ENCODE measurements at places on chromosomes 1 and 21.

- no peak for DNase-seq
These were observed 156.7 kb downstream of the DMRTA2 start for GRCh38 chr1:50266509-50266908.

- DNase-seq = no peak
These were observed 503.8 kb downstream of the SETD4 start for GRCh38 chr21:35556536-35556935.

DNA sequence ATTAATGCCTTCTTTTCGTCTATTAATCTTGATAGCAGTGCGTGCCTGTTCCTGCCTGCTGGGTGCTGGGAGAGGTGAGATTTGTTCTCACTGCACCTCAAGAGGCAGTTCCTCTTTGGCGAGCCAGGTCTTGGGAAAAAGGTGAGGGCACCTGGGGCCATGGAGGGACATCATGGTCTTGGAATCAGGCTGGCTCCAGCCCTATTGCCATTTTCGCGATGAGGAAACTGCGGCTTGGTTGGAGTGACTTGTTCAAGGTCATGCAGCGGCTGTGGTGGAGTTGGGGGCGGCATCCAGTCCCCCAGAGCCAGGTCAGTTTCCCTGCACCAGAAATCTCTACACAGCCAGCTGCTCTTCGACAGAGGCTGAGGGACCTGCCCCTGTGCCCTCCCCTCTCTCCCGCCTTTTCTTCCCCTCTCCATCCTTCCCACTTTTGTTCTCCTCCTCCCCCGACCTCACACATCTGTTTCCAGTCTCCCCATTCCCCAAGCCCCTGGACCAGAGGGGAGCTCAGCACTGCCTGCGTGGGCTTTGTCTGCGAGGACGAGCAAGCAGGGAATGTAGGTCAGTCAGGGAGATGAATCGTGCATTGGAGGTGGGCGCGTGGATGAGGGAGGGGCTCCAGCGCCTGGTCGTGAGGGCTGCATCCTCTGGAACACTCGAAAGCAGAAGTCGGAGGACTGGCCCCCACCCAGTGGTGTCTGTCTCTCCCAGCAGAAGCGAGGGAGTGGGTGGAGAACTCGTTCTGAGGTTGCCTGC is 135.1 kb downstream of the ACTL8 start:
- no peak for DNase-seq

DNA sequence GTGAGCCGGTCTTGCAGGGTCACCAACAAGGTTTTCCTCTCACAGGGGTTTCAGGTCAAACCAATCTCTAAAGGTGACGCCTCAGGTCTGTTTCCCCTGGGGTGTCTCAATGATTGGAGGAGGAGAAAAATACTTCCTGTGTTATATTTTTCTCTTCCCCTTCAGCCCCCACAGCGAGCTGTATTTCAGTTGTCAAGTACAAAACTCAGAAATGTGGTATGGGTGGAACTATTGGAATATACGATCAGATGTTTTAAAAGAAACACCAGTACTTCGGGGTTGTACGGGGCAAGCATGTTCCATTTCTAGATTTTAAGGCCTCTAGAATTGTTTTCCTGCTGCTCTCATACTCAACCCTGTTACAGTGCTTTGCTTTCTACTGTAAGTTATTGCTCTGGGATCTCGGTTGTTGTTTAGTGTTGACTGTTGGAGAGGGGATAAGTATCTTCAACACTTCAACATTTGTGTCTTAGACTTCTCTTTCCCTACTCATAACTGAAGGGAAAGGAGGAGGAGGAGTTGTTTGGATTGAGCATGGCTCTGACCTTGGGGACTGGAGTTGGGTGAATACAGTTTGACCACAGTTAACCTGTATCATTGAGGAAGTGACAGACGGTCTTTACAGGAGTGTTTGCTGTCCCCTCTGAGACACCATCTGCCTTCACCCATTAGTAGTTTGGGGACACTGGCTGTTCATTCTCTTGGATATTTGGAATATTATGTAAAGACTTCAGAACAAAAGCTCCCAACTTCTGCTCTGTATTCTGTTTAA is 2.0 kb downstream of the MAPKAPK2 start:
- DNase-seq = no peak
